ENCODE measurements at places on chromosomes 7 and 10. TPM values are rescaled to one million over a fixed set of nuclear protein-coding genes. Genes with fewer than 3 reads are reported as not detected.

Gene SPDYE6
- not detected for total RNA-seq

Gene KIAA1549
- 0.58 TPM for total RNA-seq

Gene POU6F2
- not detected for total RNA-seq

- peak; percentile 31 for DNase-seq
Measured at GRCh38 chr10:122981066-122981464, 864 bp downstream of the PSTK start.

DNA sequence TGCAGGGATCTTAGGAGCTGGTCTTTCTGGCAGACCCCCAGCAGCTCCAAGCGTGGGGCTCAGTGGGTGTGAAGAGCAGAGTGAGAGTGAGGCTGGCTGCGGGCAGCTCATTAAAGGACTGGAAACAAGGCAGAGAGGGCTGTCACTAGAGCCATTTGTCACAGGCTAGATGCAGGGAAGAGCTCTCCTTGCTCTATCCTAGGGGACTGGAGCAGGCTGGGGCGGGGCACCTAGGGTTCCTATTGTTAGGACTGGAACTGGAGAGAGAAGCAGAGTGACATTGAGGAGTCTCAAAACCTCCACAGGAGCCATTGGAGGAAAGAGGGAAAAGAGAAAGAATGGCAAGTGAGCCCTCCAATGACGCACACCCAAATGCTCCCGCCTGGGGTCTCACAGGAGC is 772 bp upstream of the DDC start:
- no peak for DNase-seq

DNA sequence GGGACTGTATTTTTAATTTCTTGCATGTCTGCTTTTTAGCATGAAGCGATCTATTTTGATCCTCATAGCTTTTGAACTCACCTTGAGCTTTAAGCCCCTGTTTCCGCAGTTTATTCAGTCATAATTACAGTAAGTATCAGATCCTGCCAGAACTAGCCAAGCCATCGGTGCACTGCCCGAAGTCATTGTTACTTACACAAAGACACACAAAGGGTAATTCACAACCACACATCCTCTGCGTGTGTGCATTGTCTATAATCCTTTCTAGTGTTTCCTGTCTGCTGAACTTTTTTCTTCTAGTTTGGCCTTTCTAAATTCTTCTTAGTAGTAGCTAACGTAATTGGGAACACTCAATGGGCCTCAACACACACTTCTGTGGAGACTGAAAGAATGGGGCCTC is 133.0 kb downstream of the SFMBT2 start:
- no peak for DNase-seq

- no peak for DNase-seq
Measured at GRCh38 chr7:6558837-6559236, 7.6 kb upstream of the GRID2IP start.

Gene AKR1C4
- total RNA-seq, result not detected

DNA sequence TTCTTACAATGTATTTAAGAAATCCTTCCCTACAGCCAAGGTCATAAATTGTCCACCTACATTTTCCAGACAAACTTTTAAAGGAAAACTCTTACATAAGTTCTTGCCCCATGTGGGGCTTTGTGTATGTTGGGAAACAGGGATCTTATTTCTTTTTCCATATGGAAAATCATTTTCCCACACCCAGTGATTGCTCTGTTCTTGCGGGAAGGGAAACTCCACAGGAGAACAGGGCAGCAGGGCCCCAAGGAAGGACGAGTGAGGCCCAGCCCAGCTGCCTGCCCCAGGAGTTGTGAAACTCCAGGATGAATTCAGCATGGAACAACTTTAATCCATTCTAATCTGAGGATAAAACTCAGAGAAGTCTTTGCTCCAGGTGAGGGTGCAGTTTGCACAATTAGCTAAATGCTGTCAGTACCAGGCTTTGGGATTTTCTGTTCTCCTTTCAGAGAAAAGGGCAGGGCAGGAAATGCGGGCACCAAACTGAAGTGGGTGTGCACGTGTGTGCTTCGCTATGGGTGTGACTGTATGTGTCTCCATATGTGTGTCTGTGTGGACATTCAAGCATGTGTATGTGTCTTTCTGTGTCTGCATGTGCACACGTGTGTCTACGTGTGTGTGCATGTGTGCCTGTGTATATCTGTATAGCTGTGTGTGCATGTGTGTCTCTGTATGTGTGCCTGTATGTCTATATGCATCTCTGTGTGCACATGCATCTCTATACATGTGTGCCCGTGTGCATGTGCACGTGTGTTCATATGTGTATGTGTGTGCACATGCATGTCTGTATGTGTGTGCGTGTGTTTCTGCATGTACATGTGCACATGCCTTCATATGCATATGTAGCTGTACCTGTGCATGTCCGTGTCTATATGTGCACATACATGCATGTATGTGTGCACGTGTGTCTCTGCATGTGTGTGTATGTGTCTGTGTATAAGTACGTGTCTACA is 102.0 kb upstream of the FAM20C start:
- no peak for DNase-seq

Gene ANKRD7
- 4.0 TPM for total RNA-seq

GRCh38 chr10:91924212-91925021 is 847 bp downstream of the BTAF1 start:
- DNase-seq, result no peak

Gene CALML5
- total RNA-seq, result not detected

Gene HMX3
- total RNA-seq, result not detected

DNA sequence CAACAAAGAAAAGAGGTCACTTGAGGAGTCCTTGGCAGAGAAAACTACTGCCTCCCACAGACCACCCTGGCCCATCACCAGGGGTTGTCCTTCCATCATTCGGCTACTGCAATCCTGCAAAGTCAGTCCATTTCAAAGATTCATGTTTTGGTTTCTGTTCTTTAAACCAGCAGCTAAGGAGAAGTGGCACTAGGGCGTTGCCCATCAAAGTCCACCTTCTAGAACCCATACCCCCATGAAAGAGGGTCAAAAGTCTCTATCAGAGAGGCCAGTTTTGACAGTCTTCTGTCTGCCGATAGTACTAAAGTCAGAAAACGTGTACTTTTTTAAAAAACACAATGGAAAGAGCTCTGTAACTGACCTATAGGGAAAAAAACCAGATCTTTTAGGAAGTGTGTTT is 14.4 kb downstream of the CCDC6 start:
- DNase-seq, result no peak

DNA sequence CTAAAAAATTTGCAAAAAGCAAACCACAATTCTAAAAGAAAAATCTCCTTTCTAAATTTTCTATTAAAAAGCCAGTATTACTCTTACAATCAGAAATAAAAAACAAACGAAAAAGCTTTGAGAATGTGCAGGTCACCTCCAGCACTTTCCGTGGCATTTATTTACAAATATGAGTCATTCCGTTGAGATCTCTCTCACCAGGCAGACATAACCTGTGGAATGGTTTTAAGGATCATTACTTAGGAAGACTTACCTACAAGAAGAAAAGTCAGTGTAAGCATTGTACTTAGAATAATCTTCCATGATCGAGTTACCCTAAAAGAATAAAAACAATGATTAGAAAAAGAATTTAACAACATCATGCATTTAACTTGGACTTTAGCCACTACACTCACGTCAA is 3.3 kb downstream of the SUN3 start:
- peak; percentile 17 for DNase-seq

Gene CNPY1
- total RNA-seq, result not detected

Gene GRID2IP
- not detected for total RNA-seq

DNA sequence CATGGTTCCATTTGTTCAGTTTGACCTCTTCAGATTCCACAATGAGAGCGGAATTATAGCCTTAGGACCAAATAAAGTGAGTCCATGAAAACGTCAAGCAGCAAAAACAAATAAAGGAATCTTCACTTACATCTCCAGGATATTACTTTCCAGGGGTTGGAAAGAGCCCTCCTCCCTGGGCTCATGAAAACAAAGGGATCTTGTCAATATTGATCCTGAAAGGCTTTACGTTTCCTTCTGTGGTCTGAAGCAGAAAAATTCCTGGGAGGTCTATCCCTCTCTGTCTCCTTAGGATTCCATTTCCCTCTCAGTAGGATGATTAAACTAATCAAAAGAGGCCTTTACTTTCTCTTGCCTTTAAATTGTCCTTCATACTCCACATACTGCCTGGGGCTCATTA is 293.5 kb downstream of the GPAM start:
- no peak for DNase-seq

Gene GOLGA7B
- 5.1 TPM for total RNA-seq

Gene LRIT1
- not detected for total RNA-seq

- DNase-seq, result no peak
Measured at GRCh38 chr7:20447021-20447650, 116.4 kb downstream of the ITGB8 start.

- DNase-seq, result peak; percentile 16
Measured at GRCh38 chr10:91604553-91605534, 28.0 kb downstream of the PPP1R3C start.

Gene TSPAN12
- total RNA-seq, result 45.3 TPM

GRCh38 chr10:34816085-34816496 is 995 bp upstream of the PARD3 start:
- DNase-seq, result no peak

Gene SCIN
- 18.8 TPM for total RNA-seq

Gene PRXL2A
- total RNA-seq, result 92.2 TPM

DNA sequence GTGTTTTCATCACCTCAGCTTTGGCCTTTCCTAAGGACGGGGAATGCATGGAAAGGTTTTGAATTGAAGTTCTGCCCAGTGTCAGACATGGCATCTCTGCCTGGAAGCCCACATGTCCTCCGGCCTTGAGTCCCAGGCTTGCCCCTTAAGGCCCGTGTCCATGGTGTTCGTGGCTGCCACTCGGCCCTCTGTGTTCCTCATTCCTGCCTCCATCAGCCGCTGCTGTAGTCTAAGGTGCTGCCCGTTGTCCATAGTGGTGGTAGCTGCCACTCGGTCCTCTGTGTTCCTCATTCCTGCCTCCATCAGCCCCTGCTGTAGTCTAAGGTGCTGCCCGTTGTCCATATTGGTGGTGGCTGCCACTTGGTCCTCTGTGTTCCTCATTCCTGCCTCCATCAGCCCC is 180.7 kb upstream of the SHH start:
- no peak for DNase-seq

DNA sequence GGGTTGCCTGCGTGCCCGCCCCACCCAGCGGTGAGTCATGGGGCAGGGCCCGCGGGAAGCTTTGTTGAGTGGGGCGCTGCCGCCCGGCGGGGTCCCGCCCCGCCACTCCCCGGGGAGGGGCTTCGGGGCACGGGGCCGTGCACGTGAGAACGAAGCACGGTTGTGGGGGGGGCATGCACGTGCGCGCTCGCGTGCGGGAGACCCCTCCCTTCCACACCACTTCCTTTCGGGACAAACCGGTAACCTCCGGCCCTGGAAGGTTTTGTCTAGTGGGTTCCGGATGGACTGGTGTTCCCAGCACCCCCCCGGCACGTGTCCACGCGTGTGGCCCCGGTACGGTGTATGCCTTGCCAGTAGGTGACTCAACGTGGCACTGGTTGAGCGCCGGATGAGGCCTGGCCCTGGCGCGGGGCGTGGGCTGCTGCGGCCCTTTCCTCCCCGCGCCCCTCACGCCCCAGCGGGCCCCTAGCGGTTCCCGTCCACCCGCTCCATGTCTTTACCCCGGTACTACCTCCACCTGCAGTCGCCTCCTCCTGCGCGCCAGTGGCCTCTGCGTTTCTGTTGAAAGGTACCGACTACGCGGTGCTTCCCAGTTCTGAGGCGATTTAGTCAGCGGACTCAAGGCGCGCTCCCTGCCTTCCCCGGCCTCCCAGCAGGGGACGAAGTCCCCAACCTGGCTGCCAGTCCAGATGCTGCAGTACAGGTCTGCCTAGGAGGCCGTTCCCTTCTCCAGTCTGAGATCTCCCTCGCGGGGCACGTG is 3.1 kb downstream of the ADIRF start:
- peak; percentile 94 for DNase-seq

Gene AKR1C2
- 1,499 TPM for total RNA-seq

DNA sequence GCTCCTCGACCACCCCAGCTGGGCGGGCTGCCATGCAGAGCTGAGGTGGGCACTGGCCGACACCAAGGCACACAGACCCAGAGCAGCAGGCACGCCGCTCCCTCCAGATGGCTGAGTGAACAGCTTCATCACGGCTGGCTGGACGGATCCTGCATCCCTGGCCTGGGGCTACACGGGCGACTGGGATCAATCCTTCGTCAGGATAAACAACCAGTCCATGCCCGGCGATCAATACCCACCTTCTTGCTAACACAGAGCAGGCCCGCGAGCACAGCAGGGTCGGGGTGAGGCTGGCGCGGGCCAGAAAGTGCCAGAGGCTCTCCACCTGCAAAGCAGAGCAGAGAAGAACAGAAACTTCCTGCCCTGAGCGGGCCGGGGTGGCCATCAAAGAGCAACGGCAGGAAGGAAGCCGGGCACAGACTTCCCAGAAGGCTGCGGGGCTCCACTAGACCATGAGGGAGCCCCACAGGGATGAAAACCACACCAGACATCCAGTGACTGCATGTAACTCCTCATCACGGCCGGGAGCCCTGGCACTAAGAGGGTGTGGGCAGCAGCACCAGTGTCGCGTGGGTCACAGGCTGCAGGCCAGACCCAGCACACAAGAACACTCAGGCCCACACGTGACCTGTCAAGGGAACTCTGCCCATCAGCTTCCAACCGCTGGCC is 166.4 kb downstream of the MAD1L1 start:
- DNase-seq, result no peak

Gene OR2A12
- total RNA-seq, result not detected

- no peak for DNase-seq
Measured at GRCh38 chr7:95730493-95731280, 41.7 kb upstream of the DYNC1I1 start.

- no peak for DNase-seq
Measured at GRCh38 chr7:37894671-37895070, 21.9 kb downstream of the SFRP4 start.

Gene MOGAT3
- total RNA-seq, result not detected

Gene DPYSL4
- not detected for total RNA-seq

Gene SPDYE1
- not detected for total RNA-seq

GRCh38 chr7:127413962-127414361 is 21.5 kb upstream of the ZNF800 start:
- no peak for DNase-seq

GRCh38 chr7:159022238-159022993 is 122.3 kb downstream of the VIPR2 start:
- DNase-seq, result no peak

Gene BAIAP2L1
- 14.5 TPM for total RNA-seq

- DNase-seq, result no peak
Measured at GRCh38 chr7:39624935-39625694, 1.7 kb downstream of the RALA start.

DNA sequence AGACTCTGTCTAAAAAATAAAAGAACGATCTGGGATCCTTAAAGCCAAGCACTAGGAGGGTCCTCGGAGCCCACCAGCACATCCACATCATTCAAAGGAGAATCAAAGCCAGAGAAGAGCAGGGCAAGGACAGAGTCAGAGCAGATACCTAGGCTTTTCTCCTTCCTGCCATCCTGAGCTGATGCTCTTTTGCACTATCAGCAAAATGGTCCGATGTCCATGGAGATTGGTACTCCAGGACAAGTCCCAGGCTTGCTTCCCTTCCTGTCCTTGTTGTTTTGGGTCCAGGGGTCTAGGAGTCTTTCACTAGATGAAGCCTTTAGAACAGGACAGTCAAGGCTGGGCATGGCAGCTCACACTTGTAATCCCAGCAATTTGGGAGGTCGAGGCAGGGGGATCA is 58.0 kb upstream of the ELN start:
- DNase-seq, result no peak
